Lung microvascular endothelial cell (primary cell): ENCODE measurements at places on chromosomes 4 and X.

GRCh38 chrX:106935175-106935574, 15.0 kb downstream of the CLDN2 start:
- peak; percentile 38 for DNase-seq

- no peak for DNase-seq
Measured at GRCh38 chrX:68840256-68840655, 11.4 kb downstream of the EFNB1 start.

DNA sequence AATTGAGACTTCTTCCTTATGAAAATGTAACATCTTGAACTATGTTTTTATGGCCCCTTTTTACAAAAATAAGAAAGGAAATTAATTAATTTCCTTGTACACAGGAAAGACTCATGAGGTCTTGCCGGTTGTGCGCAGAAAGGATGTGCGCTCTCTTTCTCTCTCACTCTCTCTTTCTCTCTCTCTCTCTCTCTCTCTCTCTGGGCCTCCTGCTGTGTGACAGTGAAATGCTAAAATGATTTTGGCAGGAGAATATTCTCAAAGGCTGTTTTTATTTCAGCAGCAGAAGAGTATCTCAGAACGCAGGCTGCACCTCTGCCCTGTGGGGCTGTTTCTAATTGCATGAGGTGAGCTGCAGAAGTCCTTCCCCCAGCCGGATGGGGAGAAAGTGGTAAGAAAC, 349.0 kb downstream of the MID1IP1 start:
- no peak for DNase-seq

DNA sequence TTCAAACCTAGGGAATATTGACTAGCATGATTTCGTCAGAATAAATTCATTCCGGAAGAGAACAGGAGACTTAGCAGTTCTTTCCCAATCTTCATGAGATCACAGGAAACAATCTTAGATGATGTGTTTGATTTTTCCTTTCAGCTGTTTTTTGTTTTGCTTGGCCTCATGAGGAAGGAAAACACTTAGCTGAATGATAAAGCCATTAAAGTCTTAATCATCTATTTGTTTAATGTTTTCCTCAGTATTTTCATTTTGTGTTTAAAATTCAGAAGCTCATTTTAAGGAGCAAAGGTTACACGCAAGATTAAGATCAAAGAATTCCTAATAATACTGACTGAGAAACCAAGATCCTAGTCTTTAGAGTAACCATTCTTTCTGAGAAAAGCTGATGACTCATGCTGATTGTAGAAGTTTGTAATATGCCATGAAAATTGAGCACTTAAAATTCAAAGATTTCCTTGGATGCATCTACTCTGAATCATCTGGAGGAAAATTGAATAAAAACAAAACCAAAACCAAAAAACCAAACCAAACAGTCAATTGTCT, 15.4 kb upstream of the TBC1D19 start:
- peak; percentile 92 for DNase-seq

GRCh38 chrX:47200385-47201150, 6.9 kb downstream of the UBA1 start:
- DNase-seq: no peak

DNA sequence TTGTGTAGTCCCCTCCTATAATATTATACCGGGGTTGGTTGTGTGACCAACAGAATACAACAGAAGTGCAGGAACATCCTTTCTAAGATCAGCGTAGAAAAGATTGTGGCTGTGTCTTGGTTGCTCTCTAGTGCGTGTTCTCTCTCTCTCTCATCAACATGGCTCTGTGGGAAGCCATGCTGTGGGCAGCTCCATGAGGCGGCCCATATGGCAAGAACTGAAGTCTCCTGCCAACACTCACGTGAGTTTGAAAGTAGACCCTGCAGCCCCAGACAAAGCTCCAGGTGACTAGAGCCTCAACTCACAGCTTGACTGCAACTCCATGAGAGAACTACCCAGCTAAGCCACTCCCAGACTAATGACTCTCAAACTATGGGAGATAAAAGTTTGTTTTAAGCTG, 118.7 kb downstream of the TSPAN5 start:
- no peak for DNase-seq

GRCh38 chrX:4380710-4381109, 667.3 kb upstream of the PRKX start:
- no peak for DNase-seq

GRCh38 chrX:2665387-2666304, 25.4 kb upstream of the CD99 start:
- no peak for DNase-seq

DNA sequence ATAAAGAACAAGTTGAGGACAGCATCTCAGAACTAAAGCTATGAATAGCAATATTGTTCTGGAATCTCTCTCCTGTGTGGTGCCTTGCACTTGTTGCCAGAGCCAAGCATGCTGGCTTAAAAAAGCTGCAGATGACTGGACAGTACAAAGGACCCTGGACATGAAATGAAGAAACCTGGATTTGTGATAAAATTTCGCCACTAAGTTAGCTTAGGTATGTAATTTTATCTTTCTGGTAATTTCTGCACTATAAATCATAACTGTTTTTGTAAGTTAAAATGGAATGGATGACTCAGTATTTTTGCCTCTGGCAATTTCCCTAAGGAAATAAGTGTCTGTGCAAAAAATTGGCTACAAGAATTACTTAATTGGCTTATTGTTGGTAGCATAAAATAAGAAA, 317.2 kb downstream of the CAMK2D start:
- peak; percentile 78 for DNase-seq

DNA sequence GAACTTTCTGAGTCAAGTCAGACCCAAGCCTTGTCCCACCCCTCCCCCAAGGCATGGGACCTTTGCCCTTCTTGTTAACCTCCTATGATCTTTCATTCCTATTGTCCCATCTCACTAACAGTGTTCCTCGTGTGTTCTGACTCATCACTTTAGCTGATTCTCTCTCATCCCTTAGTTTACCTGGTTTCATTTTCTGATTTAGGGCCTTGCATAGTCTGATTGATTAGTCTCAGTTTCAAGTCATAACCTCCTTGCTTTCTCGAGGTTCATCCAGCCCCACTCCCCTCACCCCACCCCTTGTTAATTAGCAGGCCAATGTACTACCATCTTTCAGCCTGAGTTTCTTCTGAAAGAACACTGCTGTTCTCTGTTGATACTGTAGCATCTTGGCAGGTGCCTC, 517.4 kb downstream of the RPA4 start:
- no peak for DNase-seq

GRCh38 chrX:121307449-121307848, 260.0 kb downstream of the GLUD2 start:
- no peak for DNase-seq

DNA sequence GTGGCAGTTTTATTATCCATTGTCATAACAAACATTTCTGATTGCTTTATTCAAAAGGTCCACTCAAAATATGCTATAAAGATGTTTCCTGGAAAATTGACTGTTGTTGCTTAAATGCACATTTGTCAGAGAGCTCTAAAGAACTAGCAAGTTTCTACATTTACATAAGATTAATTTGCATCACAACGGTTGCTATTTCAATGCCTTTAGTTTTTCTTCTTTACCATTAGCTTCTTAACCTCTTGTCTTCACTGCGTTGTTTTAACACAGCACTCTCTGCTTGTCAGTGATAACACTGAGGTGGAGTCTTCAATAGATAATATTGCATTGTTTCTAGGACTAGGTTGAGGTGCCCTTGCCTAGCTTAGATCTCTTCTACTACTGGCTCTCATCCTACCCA, 76.7 kb upstream of the GALNT7 start:
- no peak for DNase-seq

DNA sequence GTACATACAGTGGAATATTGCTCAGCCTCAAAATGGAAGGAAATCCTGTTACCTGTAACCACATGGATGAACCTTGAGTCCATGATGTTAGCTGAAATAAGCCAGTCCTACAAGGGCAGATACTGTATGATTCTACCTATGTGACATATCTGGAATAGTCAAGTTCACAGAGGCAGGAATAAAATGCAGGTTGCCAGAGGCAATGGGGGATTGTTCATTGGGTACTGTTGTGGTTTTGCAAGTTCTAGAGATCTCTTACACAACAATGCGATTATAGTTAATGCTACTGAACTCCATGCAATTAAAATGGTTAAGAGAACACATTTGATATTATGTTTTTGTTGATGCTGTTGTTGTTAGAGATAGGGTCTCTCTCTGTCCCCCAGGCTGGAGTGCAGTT, 74.6 kb downstream of the SHROOM2 start:
- DNase-seq: no peak

GRCh38 chr4:108601532-108601931, 18.8 kb upstream of the RPL34 start:
- DNase-seq: no peak

DNA sequence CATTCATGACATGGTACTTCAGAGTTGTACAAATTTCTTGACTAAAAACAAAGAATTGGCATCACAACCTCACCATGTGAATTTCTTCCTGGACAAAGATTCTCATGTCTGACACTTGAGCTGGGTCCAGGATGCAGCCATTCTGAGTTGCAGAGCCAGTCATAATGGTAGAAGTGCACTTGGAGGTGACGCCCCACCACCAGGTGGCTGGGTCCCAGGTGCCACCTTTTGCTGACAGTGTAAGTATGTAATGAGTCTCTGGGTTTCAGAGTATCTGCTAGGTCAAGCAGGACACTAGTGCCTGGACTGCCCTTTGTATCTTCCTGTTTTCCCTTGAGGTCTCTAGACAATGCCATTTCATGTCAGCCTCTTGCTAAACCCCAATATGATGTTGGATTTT, 36.6 kb upstream of the WDR1 start:
- no peak for DNase-seq
